ENCODE measurements at places on chromosomes 11 and 22.

- no peak for DNase-seq
Measured at GRCh38 chr11:2815762-2816496, 69.6 kb downstream of the CDKN1C start.

DNA sequence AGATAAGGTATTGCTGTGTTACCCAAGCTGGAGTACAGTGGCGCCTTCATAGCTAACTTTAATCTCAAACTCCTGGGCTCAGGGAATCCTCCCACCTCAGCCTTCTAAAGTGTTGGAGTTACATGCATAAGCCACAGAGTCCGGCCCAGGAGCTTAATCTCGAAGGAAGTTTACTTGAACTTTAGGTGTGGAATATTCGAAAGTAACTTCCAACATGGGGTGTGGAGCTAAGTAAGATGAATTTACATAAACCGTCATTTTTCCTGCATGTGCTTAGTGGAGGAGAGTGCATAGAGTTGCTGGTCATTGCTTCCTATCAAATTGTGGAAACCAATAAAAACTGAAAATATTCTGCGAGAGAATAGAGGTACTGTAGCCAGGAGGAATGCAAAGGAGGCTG lies 1.5 kb downstream of the ATG13 start:
- DNase-seq = no peak

GRCh38 chr22:39219071-39220039 lies 25.4 kb downstream of the PDGFB start:
- no peak for DNase-seq

DNA sequence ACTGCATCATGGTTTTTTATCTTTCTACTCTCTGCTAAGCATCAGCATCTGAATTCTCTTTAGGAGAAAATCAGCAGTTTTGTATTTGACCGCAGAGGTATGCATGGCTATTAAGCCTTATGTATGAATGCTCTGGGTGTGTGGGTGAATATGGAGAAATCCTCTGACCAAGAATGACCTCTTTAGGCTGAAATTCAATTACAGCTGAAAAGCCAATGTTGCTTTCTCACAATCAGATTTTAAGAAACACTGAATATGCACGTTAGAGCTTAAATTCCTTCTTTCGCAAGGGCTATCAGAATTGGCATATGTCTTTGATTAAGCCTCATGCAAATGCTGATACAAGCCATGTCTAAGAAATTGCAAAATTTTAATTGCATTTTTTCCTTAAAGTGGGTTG lies 43.2 kb downstream of the ARHGAP42 start:
- no peak for DNase-seq

GRCh38 chr11:638631-639331 lies 1.7 kb downstream of the DRD4 start:
- DNase-seq = no peak

- peak; percentile 5 for DNase-seq
Measured at GRCh38 chr22:50305923-50306566, 1.4 kb downstream of the PLXNB2 start.

DNA sequence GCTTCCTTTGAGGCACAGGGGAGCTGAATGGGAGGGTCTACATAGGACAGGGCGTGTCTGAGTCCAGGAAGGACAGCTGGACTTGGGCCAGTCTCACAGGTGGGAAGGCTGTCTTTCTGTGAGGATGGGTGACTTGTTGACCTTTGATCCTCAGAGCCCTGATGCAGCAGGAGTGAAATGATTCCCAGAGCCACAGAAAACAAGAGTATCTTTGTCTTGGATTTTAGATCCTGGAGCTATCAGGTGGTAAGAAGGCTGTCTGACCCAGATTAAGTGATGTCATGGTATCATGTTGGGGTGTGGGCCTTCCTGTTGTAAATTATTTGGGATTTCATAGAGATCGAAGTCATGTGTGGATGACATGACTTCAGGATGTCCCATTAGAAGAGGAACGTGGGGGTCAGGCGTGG lies 15.0 kb downstream of the PTPRJ start:
- no peak for DNase-seq

DNA sequence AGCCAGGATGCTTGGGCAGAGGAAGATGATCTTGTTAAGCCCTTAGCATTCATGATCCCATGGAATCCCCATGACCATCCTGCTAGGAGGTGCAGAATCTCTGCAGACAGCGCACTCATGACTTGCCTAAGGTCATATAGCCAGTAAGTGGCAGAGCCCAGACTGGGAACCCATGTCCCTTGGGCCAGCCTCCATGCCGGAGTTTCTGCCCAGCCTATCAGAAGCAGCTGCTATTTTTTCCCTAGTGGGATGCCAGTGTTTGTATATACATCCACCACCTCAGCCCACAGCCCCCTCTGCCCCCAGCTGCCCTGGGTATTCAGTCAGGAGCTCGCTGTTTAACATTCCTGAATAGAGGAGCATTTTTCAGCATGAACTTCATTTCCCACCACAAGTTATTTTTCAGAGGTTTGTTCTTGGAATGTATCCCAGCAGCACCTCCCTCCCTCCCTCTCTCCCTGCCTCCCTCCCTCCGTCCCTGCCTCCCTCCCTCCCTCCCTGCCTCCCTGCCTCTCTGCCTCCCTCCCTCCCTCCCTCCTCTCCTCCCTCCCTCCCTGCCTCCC lies 34.4 kb upstream of the SUSD2 start:
- DNase-seq = no peak

Measured in C1 segment of cervical spinal cord (tissue), 14 donors.